ENCODE measurements at places on chromosomes 3 and 15. TPM values are rescaled to one million over a fixed set of nuclear protein-coding genes. Genes with fewer than 3 reads are reported as not detected.

- DNase-seq, result no peak
Measured at GRCh38 chr3:149975919-149976318, 5.2 kb upstream of the PFN2 start.

DNA sequence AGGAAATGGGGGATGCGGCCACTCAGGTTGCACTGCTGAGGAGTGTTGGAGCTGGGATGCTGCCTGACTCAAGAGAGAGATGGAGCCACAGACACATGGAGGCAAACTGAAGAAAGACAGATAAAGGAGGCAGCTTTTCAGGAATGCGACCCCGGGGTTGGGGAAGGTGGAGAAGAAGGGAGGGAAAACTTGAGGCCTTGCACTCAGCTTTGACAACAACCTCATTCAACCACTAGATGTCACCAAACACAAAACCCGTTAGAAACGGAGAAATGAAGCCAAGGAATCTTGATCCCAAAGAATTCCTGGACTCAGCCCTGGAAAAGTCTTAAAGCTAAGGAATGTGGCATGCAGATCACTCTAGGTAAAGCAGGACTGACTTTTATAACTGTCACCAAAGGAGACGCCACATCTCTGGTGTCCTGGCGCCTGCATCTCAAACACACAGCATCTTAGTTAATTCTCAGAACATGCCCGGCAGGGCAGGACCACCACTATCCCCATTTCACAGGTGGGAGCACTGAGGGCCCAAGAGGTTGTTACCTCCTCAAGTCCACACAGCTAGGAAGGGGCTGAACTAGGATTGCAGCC lies 59.6 kb upstream of the LMCD1 start:
- no peak for DNase-seq

Gene SLC28A1
- total RNA-seq, result 64.6 TPM

Gene CPA3
- total RNA-seq, result 0.25 TPM

GRCh38 chr15:34262362-34262761 lies 37.5 kb downstream of the EMC4 start:
- DNase-seq, result no peak

DNA sequence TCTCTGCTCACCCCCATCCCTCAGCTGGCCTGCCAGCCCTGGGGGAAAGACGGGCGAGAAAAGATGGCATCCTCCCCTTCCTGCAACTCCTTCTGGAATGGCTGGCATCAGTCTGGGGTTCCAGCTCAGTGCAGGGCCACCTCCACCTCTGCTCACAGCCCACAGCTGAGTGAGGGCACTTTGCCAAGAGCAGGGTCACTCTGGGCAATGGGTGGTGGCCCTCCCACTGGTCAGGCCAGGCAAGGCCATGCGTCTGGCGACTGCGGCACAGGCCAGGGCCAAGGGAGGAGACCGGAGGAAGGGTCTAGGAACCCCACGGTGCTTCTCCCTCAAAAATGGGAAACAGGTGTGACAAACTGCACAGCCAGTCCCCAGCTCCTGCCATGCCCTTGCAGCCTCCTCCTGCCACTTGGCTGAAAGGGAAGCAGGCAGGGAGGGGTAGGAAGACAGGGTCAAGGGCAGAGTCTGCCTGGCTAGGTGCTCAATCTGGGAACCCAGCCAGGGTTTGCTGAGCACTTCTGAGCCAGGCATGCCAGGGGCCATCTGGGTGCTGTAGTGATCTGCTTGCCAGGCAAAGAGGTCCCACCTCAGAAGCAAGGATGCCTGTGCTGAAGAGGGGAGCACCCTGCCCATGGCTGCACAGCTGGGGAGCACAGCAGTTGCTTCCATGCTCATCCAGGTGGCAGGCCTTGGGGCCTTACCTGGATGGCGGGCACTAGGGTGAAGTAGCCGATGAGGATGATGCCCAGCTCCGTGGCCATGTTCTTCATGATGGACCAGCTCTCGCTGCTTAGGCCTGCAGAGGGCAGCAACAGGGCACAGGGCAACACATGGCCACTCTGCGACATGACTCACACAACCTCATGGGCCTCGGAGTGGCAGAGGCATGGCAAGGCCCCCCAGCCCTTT lies 41.2 kb downstream of the PTPN23 start:
- DNase-seq, result peak; percentile 93

DNA sequence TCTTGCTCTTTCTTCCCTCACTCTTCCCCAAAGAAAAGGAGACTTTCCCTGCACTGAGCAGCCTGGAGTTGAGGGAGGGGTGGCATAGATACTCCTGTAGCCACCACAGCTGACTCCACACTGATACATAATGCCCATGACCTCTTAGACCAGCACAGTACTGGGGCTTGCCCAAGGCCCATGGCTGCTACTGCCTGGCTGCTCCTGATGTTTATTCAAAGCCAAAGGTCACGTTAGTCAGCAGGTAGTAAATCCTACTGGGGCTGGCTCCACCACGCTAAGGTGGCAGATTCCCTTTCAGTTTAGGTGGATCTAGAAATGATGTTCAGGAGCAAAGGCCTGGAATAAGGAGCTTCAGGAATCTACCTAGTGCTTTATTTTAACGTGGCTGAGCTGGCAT lies 212.7 kb downstream of the C3orf38 start:
- DNase-seq, result no peak

GRCh38 chr3:118761291-118761606 lies 273.4 kb downstream of the IGSF11 start:
- DNase-seq, result no peak

- no peak for DNase-seq
Measured at GRCh38 chr15:81910355-81911021, 135.3 kb downstream of the MEX3B start.

Gene DNAJC13
- 11.8 TPM for total RNA-seq

GRCh38 chr3:15845475-15845874 lies 47.7 kb upstream of the ANKRD28 start:
- no peak for DNase-seq

DNA sequence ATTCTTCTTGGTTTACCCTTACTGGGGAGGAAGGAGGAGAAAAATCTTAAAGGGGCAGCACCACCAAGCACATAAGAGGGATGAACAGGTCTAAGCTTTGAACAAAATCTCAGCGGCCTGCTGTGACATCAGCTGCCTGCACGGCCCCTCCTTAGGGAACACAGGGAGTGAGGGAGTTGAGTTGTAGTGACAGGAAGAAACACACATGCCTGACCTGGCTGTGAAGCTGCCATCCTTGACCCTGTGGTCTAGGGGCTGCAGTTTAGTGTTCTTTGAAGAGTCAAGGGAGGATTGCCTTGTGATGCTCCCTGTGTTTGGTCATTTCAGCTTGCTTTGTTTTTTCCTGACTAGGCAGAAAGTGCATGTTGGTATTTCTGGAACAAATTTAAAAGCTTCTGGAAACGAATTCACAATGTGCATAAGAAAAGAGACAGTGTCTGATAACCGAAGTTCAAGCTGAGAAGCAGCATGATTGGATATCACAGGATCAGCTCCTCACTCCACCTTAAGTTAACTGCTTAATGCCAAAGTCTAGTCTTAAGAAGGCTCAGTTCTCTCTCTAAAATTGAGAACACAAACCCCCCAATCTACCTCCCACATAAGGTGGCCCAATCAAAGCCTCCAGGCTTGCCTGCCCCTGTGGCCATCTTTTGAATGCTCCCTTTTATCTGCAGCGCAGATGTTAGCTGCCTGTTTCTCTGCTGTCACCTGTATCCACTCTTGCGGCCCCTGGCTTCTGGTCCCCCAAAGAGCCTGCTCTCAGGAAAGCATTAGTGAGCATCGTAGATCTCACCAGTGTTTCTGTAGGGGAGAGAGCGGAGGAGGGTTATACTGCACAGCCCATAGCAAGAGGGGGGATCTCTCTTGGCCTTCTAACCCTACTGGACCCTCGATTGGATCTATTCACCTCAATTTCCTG lies 82.2 kb downstream of the SCN11A start:
- no peak for DNase-seq

DNA sequence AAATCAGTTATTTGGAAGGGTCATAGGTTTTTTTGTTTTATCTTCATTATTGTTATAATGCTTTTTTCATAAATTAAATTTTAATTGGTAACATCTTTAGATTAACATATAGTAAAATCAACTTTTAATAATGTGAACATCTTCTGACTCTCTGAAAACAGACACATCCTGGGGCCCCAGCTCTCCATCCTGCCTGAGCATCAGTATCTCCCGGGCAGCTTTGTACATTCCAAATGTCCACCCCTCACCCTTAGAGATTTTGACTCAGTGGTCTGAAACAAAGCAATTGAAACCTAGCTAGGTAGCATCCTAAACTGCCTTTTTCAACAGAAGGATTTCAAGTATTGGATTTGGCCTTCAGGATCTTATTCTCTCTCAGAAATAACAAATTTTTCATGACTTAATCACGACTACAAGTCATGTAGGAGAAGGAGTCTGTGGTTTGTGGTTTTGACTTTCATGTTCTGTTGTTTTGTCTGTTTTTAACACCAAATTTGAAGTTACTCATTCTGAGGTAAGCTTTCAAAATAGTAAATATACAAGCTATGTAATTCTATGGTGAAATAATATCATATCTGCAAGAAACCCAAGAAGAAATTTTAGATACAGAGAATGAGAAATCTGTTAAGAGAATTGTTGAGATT lies 147.3 kb upstream of the UBE2E2 start:
- DNase-seq, result no peak

- DNase-seq, result no peak
Measured at GRCh38 chr3:10744098-10744465, 71.9 kb upstream of the SLC6A11 start.

DNA sequence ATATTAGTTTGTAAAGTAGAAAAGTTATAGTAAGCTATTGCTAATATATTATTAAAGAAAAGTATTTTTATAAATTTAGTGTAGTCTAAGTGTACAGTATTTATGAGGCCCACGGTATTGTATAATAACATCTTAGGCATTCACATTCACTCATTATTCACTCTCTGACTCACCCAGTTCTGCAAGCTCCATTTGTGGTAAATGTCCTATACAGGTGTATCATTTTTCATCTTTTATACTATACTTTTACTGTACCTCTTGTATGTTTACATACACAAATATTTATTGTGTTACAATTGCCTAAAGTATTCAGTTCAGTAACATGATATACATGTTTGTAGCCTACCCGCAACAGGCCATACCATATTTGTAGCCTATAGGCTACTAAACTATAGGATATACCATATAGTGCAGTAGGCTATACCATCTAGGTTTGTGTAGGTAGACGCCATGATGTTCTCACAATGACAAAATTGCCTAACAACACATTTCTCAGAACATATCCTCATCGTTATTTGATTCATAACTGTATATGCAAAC lies 246.8 kb upstream of the ALCAM start:
- no peak for DNase-seq

Gene XCR1
- not detected for total RNA-seq

Gene GLDN
- total RNA-seq, result 0.60 TPM

Gene TOP2B
- 24.5 TPM for total RNA-seq

DNA sequence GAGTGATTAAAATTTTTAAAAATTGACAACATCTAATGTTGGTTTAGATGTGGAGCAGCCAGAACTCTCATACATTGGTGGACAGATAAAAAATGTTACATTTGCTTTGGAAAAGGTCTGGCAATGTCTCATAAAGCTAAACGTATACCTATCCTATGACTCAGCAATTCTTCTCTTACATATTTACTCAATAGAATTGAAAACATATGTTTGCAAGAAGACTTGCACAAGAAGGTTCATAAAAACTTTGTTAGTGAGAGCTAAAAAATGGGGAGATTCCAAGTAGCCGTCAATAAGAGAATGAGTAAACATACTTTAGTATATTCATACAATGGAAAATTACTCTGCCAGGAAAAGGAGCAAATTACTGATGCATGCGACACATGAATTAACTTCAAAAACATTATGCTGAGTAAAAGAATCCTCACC lies 30.0 kb downstream of the MASP1 start:
- no peak for DNase-seq

Gene CHAC1
- total RNA-seq, result 1.1 TPM

GRCh38 chr3:126130981-126131745 lies 47.2 kb upstream of the SLC41A3 start:
- DNase-seq, result peak; percentile 45

Gene TGM5
- total RNA-seq, result not detected

Gene RETNLB
- not detected for total RNA-seq

DNA sequence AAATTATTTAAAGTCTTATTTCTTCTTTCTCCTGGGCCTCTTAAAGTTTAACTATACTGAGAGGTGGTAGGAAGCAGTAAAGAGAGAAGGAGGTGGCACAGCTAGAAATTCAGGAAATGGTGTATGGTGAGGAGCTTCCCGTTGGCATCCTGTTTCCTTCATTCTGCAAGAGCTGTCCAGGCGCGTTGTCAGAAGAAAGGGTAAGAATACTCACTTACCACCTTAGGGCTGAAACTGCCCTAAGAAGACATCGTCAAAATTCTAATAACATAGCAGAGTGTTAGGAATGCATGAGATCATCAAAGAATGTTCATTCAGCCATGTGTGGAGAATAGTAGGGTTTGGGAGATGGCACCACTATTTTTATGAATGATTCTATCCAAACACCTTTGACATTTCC lies 699.6 kb downstream of the MCTP2 start:
- DNase-seq, result no peak

DNA sequence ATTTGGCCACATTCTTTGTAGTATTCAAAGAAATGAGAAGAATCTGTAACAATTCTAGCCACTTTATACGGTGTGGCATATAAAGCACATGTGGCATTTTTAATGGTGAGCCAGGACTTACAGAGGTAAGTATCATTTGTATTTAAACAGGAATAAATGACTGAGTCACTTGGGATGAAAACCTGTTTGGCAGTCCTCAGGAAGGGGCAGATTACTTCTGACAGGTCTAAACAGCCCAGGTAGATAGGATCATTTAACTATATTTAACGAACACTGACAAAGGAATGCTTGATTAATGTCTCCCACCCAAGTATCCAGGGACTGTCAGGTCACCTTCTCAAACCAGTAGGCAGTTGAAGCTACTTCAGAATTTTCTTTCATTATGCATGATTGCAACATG lies 241.5 kb upstream of the SATB1 start:
- no peak for DNase-seq

GRCh38 chr15:81977464-81977863 lies 68.4 kb downstream of the MEX3B start:
- no peak for DNase-seq

Gene TAGLN3
- not detected for total RNA-seq

- no peak for DNase-seq
Measured at GRCh38 chr3:150599611-150600297, 3.4 kb upstream of the SELENOT start.

GRCh38 chr3:20246662-20247061 lies 60.7 kb upstream of the SGO1 start:
- DNase-seq, result no peak

GRCh38 chr3:142149673-142149992 lies 289 bp upstream of the TFDP2 start:
- no peak for DNase-seq

Gene LRRC15
- not detected for total RNA-seq

Gene CACNA2D3
- total RNA-seq, result 0.10 TPM
